ENCODE measurements at places on chromosomes 3 and 15.

GRCh38 chr15:85837011-85837433, 42.3 kb upstream of the KLHL25 start:
- no peak for DNase-seq

GRCh38 chr3:56855856-56856512, 54.2 kb upstream of the ARHGEF3 start:
- DNase-seq = no peak

- no peak for DNase-seq
These were observed 18.8 kb downstream of the STAG1 start for GRCh38 chr3:136733317-136733833.

DNA sequence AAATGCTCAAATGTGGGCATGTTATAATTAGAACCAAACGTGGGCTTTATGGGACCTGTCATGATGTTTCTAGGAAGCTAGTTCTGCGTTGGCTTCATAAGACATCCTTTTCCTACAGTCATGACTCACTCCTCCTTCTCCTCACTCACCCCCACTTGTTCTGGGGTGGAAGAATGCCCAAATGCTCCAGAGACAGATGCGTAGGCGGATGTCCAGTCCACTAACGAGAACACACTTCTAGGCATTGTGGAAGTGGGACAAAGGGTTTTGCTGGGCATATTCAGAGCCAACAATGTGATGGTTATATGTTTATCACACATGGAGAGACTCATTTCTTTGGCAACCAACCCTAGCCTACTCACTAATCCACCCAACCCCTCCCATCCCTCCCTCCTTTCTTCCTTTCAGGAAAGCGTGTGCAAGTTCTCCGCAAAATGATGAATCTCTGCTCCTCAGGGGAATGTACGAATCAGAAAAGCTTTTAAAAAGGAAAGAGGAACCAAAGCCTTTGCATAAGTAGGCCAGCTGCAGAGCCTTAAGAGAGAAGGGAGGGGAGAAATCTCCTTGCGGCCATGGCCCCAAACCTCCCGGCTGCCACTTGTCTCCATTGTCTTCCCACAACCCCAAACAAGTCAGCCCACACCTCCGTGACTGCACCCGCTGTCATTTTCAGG, 123.0 kb upstream of the SPRED1 start:
- no peak for DNase-seq

- DNase-seq = no peak
These were observed at the start of gene P2RY13 for GRCh38 chr3:151329363-151329762. P2RY13 (minus strand) TSS chr3:151329549; CDS start chr3:151329528, 21 bp downstream.

DNA sequence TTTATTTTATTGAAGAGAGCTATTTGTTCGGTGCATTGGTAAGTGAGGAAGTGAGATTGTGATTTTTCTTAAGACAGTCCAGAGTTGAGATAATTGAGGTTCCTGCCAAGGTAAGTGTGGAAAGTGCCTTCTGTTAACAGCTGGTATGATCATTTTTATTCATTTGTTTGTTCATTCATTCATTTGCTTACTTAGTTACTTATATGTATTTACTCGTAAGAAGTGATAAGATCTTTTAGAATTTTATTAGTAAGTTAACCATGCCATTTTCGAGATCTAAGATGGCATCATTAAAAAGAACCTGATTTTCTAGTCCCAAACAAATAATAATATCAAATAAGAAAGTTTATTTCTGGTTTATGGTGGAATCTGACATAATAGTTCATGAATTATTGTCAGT, 150.0 kb downstream of the GHSR start:
- no peak for DNase-seq

- DNase-seq = peak; percentile 63
These were observed 392.7 kb upstream of the TBL1XR1 start for GRCh38 chr3:177589911-177590381.

DNA sequence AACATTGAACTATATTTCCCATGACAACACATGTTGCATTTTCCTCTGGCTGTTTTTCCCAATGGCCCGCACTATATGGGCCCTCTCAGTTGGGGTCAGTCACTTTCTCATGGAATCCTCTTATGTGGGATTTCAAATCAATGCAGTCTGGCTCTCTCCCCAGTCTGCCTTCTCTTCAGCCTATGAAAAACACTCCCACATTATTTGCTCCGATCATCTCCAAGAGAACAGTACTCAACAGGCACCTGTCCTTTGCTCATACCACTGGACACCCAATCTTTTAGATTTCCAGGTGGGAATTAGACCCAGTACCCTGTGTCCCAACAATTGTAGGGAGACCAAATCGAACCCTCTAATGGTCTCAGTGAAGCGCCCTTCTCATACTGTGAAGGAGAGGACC, 251.3 kb downstream of the THSD4 start:
- no peak for DNase-seq

DNA sequence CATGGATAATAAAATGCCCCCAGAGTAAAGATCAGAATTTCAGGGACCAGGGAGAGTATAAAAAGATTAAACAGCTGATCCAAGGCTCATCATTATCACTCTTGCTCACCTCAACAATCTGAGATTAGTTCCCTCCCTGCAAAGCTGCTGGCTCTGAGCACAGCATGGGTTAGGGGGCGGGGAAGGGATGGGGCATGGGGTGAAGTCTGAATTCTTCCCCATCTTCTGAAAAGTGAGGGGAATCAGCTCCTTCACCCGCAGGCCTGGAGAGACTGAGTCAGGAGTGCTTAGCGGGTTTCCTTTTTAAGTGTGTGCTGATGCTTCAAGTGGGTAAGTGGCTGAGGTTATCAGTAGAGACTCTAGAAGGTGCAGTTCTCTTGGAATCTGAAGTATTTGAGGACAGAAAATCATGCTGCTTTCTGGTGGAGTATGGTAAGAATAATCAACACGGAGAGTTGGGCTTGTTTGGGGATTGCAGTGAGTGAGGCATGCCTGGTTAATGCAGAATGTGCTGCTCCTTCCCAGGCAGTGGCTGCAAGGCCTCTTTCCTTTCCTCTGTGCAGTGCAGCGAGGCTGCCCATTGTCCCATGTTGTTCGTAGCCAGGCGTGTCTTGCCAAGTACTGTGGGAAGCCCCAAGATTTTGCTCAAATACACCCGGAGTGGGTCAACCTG, 59.2 kb upstream of the TRAK1 start:
- DNase-seq = no peak

DNA sequence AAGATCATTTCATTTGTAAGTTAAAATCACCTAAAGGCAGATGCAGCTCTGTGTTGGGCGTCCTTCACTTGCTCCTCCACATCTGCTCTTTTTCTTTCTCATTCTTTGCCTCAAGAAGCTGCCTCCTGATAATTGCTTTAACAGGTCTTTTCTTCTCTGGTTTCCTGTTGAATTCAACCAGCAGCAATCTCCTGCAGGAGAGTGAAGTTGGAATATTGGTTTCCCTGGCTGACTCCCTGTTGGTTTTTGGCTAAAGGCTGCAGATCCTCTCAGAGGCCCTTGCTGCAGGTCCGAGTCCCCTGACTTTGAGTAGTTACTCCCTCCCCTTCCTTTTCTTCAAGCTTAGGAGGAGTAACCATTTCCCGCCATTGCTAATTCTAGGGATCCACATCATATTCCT, 4.2 kb downstream of the TP63 start:
- DNase-seq = no peak

- DNase-seq = no peak
These were observed 51.2 kb downstream of the KAT2B start for GRCh38 chr3:20091331-20092047.

GRCh38 chr3:124203292-124203691, 211.4 kb upstream of the ROPN1 start:
- no peak for DNase-seq

Data from NCI-H2029 (cell line).